ENCODE measurements at places on chromosomes 3 and 15.
A peak's percentile ranks its signal among the peaks of the same experiment; 100 is the strongest.

DNA sequence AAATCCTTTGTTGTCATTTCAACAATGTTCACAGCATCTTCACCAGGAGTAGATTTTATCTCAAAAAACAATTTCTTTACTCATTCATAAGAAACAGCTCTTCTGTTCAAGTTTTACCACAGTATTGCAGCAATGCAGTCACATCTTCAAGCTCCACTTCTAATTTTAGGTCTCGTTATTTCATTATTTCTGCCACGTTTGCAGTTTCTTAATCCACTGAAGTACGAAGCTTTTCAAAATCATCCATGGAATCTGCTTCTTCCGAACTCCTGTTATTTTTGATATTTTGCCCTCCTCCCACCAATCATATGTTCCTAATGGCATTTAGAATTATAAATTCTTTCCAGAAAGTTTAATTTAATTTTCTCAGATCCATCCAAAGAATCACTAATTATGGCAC lies 12.6 kb upstream of the OR5K1 start:
- DNase-seq = no peak

GRCh38 chr15:100901296-100901695 lies 17.9 kb upstream of the LRRK1 start:
- DNase-seq = no peak

DNA sequence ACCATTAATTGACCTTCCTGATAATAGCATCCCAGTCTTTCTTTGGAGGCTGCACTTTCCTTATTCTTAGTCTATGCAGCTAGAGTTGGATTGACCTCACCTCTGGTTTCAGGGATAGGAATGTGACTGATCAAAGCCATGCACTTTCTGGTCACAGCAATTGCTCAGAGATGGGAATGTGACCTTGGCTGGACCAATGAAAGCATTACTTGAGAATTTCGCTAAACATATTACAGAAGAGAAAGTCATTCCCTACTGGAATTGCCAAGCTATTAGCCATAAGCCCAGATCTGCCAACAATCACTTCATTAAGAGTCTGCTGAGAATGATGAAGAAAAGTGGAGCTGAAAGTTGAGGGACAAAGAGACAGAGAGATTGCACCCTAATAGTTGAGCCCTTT lies 32.7 kb downstream of the RTP1 start:
- DNase-seq = no peak

DNA sequence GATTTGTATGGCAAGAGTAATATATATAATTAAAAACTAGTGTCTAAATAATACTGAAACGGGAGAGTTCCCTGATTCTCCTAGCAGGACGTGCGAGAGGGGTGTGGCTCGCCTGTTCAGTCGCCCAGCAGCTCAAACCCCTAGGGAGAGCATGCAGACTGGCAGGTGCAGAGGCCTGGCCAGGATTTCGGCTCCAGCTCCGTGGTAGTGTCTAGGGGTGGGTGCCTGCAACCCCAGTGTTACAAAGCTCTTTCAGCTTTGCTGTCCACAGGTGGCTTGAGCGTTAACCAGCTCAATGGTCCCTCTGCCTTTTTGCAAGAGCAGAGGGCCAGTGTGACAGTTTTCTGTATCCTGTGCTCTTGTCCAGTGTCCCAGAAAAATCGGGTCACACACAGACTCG lies 226.6 kb downstream of the ALCAM start:
- no peak for DNase-seq

GRCh38 chr15:100973351-100974111 lies 54.4 kb downstream of the LRRK1 start:
- DNase-seq = peak; percentile 42

- DNase-seq = no peak
These were observed 81.4 kb upstream of the TBC1D5 start for GRCh38 chr3:17823816-17824215.

DNA sequence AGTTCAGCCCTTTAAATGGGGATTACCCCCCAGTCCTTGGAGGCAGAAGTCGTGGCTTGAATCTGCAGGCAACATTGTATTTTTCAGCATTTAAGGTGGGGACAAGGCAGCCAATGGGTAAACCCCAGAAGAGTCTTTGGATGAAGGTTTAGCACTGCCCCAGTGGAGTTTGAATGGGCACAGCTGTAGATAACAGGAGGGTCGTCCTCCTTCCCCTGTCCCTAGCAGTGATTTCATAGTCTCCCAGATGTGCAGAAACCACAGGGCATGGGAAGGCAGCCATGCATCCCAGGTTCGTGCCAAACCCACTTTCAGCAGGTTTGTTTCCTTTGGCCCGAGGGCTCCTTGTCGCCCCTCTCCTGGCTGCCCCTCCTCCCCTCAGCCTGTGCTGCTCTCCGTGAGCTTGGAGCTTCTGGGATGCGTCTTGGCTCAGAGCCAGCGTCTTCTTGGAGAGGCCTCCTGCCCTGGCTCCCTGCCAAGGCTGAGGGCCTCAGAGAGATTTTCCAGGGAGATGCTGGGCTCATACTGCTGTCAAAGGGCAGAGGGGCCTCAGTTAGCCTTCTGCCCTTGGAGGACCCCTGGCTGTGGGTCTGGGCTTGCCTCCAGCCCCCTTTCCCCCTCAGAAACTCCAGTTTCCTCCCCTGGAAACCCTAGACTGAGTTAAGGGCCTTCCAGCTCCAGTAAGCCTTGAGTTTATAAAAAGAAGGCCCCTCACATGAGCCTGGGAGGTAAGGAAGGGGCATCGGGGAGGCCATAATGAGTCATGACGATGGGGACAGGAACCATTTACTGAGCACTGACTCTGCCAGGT lies 48.9 kb upstream of the POLG start:
- peak; percentile 88 for DNase-seq

GRCh38 chr3:12967606-12968351 lies 105.5 kb downstream of the IQSEC1 start:
- peak; percentile 88 for DNase-seq

DNA sequence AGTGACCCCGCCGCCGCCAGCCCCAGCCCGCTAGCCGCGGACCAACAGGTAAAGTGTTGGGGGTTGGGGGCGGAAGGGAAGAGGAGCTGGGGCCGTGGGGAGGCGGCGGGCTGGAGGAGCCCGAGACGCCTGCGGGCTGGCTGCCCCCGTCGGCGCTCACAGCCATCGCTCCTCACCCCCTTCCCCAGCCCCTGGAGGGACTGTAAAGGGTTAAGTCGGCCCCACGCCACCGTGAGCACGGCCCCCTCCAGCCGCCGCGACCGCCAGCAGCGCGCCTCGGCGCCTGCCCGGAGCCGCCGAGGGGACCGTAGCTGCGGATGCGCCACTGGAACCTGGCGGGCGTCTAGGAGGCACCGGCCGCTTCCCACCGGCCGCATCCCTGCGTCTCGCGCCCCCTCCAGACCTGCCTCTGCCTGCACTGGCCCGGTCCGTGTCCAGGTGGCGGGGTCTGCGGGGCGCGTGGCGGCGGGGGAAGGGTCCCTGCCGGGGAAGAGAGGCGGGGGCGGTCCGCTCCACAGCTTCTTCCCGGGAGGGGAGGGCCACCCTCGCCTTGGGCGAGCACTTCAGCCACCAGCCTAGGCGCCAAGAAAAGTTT lies 522 bp downstream of the MED12L start:
- DNase-seq = peak; percentile 37

DNA sequence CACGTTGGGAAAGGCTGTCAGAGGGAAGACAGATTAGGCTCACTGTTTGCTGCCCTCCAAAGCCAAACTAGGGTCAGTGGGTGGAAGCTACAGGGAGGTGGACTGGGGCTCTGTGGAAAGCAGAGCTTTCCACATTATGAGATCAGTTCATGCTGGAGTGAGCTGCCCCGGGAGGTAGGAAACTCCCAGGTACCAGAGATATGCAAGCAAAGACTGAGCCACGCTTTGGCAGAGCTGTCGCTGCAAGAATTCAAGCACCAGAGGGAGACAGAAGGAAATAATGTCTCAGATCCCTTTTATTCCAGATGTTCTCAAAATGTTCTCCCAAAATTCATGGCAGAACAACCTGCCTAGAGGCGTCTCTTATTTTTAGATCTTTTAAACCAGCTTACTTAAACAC lies 286.6 kb downstream of the WDR72 start:
- no peak for DNase-seq
